A549 treated with GW870086 at 1 μM for 4 hours (cell line): ENCODE measurements at places on chromosomes 5 and 9. TPM values are rescaled to one million over a fixed set of nuclear protein-coding genes. Genes with fewer than 3 reads are reported as not detected.

The SPATA6L gene
- total RNA-seq: 1.4 to 2.9 TPM (median 2.2 TPM) in 5 replicates

The TICAM2 gene
- 0.72 to 1.4 TPM (median 1.3 TPM) in 5 replicates for total RNA-seq

The GOLGA1 gene
- 10.1 to 10.9 TPM (median 10.4 TPM) in 5 replicates for total RNA-seq

The N4BP3 gene
- total RNA-seq: 0.67 to 1.00 TPM (median 0.86 TPM) in 5 replicates
